ENCODE measurements at places on chromosomes 4 and X.

DNA sequence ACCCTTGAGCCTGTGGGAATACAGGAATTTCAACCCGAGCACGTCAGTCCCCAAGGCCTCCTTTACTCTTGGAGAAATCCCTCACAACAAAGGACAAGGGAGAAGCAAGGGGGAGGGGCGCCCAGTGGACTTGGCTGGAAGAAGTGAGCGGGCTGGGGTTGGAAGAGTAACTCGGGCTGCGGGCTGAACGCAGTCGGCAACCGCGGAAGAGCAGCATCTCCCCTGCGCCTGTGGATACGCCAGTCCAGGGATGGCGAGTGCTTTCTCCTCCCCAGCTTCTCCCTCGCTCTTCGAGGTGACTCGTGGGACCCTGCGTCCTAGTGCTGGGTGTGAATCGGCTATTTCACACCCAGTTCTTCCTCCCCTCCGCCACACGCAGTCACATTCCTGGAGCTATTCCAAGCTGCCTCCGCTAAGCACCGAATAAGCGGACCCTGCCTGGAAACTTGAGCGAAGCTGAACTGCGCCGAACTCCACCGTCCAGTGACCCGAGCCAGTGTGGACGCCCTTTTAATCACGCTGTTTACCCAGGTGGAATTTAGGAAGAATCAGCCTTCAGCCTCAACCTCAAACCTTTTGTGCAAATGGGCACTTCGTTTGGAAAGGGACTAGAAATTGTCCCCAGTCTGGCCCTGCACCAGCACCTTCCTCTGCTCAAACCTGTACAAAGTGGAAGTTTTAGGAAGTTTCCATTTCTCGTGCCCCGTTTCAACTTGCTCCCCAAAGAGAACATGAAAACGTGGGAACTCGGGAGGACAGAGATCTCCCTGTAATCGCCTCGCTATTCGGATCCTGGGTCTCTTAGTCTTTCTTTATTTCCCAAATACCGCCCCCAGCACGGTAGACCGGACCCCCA is 64.3 kb upstream of the WDR17 start:
- DNase-seq, result no peak

- DNase-seq, result no peak
Observed at GRCh38 chr4:101037249-101037648, 310.1 kb downstream of the PPP3CA start.

DNA sequence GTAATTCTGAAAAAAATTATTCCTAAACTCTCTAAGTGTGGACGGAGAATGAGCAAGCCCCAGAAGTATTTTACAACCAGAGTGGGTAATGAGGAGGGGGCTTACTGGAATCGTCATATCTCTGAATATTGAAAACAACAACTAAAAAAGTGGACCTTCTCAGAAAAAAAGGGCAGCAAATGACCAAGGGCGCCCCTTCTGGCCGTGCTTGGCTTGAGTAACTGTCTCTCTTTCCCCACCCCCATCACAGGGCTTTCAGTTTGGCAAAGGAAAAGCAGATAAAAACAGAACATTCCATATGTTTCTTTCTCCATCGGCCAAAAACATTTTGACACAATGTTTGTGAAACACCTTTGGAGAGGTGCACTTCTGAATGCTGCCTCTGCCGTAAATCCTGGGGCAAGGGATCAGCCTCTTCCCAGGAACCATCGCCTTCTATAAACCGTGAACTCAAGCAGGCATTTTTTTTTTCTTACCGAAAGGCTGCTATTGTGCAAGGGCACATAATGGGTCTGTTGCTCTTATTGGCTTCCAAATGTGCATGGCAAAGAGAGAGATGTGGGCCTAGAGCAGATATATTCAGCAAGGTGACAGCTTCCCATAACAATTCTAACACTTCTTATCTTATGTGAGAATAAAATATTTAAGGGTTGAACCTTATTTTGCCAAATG is 115.4 kb downstream of the PARM1 start:
- no peak for DNase-seq

DNA sequence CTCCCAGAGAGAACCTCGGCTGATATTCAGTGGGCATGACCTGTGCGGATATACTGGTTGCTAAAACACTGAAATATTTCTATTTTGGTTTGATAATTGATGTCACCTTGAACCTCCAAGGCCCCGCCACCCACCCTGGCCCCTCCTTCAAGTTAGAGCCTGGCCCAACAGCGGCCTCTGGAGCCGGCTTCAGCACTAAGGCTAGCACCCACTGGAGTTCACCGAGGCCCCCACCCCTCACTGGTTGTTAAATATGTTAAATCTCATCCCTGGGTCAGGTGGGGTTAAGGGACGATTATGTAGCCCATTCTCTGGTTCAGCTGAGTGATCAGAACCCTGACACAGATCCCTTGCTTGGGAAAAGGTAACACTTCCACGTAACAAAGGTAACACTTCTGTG is 24.3 kb downstream of the SEL1L3 start:
- DNase-seq, result no peak

DNA sequence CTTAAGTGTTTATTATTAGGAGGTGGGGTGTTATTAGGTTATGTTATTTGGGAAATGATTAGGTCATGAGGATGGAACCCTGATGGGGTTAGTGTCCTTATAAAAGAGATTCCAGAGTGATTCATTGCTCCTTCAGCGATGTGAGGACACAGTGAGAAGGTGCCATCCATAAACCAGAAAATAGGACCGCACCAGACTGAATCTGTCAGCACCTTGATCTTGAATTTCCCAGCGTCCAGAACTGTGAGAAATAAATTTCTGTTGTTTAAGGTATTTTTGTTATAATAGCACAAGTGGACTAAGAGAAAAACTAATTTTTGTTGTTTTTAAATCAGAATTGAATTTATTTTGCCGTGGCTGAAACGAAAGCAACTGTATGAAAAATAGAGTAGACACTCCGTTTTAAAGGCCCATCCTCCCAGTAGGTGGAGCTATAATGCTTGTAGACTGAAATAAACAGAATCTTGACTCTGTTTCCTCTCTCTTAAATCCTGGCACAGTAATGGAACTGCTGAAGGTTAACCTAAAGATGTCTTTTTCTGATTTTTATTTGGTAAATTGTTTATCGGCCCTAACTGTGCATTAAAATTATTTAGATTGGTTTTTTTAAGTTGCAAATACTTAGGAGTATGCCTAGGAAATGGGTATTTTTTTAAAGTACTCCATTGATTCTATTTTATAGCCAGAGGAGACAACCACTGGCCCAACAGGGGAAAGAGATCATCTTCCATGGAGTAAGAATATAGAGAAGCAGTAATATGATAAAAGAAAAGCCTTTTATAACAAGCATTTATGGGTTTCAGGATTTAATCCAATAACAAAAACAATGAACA is 133.2 kb upstream of the ADAMTS3 start:
- peak; percentile 44 for DNase-seq

GRCh38 chr4:7781366-7781765 is 158.3 kb downstream of the AFAP1 start:
- DNase-seq, result no peak
